GM23338 (cell line): ENCODE measurements at places on chromosomes 7 and 10. TPM values are rescaled to one million over a fixed set of nuclear protein-coding genes. Genes with fewer than 3 reads are reported as not detected.

Gene OGDHL
- polyA plus RNA-seq = 7.2 and 8.3 TPM in 2 replicates

Gene ANAPC16
- 116 and 126 TPM in 2 replicates for polyA plus RNA-seq

Gene MEIG1
- 0.50 TPM in 1 of 2 replicates, not detected in the other for polyA plus RNA-seq

Gene SCART1
- polyA plus RNA-seq = not detected in 2 replicates

Gene MACC1
- 3.4 and 5.2 TPM in 2 replicates for polyA plus RNA-seq

Gene C10orf53
- not detected in 2 replicates for polyA plus RNA-seq

Gene PNLIPRP3
- not detected in 2 replicates for polyA plus RNA-seq
